T-cell (primary cell): ENCODE measurements at places on chromosomes 11 and 22. TPM values are rescaled to one million over a fixed set of nuclear protein-coding genes. Genes with fewer than 3 reads are reported as not detected.

DNA sequence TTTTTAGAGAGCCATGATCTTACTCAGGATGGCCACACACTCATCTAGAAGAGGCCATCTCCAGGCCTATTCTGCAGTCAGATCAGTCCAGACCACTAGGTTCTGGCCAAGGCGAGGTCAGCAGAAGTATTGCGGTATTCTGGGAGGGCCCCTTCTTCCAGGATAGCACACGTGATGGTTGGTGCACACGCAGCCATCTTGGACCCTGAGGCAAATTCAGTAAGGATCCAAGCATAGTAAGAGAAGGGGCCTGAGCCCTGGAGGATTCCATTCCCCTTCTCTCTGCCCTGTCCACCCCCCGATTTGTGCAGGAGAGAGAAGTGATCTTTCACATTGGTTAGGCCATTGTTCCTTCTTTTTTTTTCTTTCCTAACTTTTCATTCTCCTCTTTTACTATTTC lies 957.9 kb downstream of the BRD1 start:
- no peak for DNase-seq

Gene PRR33
- 0.12 TPM for total RNA-seq

- DNase-seq, result no peak
These were observed 117.8 kb downstream of the APOL5 start for GRCh38 chr22:35835267-35835997.

DNA sequence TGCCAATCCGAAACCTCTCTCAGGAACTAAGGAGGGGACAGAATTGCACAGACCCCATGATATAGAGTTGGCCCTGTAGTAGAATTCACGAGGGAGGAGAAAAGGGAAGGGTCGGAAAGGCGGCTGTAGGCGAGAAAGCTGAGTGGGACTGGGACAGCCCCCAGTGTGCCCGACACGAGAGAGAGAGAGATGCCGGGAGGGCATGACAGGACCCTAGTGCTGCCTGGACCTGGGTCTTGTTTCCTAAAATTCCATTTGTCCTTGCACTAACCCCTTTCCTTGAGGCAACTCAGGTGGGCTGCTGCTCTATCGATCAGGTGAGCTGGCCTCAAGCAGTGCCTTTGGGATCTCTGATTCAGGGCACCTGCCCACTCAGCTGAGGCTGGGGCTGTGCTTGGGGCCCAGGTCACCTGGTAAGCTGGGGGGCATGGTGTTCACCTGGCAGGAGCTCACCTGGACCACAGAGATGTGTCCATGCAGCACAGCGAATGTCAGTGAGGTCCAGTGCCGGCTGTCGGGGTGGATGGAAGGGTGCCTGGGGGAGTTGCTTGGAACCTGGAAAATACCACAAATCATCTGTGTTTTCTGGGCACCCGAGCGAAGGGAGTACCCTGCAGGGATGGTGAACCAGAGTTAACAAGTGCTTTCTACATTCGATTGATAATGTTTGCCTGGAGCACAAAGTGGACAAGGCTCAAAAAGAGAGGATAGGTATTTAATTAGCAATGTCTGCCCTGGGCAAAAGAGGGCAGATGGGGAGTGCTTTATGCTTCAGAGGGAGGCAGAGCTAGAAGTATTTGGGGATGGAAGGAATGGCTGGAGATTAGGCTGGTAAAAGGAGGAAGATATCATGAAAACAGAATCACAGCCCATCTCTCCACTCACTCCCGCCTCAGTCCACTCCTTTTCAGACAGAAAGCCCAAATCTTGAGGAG lies 61.6 kb downstream of the NAT10 start:
- no peak for DNase-seq

GRCh38 chr11:113677685-113678084 lies 28.4 kb downstream of the TMPRSS5 start:
- no peak for DNase-seq

DNA sequence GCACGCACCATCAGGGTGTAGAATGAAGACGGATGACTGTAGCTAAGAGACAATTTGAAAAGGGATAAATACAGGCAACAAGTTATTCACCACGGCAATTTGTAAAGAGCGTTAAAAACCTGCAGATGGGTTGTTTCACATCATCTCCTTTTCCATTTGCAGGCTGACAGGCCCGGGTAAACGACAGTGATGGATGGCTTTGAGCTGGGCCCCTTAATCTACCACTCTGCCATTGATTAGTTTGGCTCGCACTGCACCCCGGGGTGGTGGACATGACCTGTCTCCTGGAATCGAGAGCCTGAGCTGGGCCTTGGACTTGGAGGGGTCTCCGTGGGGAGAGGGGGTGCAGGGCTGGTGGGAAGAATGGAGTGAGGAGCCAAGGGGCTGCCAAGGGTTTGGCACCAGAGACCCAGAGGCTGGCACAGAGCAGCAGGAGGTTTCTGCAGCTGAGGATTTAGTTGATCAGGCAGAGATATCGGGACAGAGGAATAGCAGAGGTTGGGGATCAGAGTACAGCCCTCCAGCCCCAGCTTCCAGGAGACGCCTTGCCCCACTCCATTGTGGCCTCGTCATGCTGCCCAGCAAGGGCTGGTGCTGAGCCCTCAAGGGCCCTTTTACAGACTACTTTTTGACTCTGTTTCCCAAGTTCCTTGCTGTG lies 110.6 kb upstream of the NECTIN1 start:
- DNase-seq, result no peak

Gene DEUP1
- total RNA-seq, result not detected

DNA sequence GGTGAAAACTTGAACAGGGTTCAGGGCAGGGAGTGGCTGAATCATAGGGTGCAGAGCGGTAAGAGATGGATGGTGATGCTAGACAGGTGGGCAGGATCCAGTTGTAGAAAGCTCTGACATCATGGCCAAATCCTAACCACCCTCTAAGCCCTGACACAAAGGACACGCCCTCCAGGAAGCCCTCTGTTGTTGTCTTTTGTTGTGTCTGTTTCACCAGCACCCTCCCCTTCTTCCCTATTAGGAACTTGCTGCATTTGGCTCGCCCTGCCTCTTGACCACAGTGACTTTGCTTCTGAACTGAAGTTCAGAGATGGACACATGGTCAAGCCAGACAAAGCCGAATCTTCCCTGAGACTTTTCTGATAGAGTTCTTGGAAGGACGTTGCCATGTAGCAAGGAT lies 14.2 kb upstream of the APOL6 start:
- DNase-seq, result no peak

GRCh38 chr11:1224491-1225385 lies 1.9 kb downstream of the MUC5B start:
- DNase-seq, result no peak

Gene RIC3
- total RNA-seq, result 47.5 TPM

DNA sequence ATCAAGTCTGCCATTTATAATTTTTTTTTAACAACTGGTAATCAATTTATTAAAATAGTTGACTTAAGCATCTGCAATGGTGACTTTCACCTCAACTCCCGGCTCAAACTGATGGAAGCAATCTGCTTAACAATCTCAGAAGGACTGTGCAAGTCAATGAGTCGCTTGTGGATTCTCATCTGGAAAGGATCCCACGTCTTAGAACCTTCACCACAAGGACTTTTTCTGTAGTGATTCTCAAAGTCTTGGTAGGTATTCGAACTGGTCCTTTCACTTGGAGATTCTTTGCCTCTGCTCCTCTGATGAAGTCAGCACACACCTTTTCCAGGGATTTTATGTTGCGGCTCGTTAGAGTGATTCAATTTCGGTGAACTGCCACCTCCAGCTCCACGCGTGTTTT lies 7.3 kb downstream of the RSF1 start:
- no peak for DNase-seq

Gene VPREB1
- total RNA-seq, result not detected

Gene PKP3
- total RNA-seq, result 0.44 TPM

DNA sequence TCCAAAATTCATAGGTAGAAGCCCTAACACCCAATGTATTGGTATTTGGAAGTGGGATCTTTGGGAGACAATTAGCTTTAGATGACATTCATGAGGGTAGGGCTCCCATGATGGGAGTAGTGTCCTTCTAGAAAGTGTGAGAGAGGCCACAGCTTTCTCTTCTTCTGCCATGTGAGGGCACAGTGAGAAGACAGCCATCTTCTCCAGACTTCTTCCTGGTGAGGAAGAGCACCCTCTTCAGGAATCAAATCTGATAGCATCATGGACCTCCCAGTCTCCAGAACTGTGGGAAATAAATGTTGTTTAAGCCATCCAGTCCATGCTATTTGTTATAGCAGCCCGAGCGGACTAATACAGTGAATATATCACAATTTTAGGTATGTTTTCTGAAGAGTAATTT lies 96.9 kb downstream of the CNTN5 start:
- DNase-seq, result no peak

- no peak for DNase-seq
These were observed 90.3 kb downstream of the BLID start for GRCh38 chr11:122025757-122026156.

Gene SHISAL1
- total RNA-seq, result not detected

Gene RTCB
- total RNA-seq, result 43.8 TPM

Gene PARVG
- total RNA-seq, result 236 TPM

GRCh38 chr11:94449437-94449836 lies 44.2 kb downstream of the MRE11 start:
- no peak for DNase-seq

DNA sequence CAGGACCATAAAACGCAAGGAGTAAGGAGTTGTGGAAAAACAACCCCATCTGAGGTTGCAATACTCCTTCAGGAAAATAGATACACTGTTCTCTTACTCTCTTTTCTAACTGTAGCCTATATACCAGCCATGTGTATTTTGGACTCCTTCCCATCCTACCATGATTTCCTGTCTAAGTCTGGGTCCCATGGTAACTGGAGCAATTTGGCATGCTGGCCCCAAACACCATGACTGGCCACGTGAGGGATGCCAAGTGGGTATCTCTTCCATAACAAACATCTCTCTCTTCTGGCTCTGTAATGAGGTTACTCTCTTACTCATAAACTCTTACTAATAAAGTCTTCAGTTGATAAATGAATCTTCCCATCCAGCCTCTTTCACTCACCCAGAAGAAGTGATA lies 26.5 kb downstream of the ABTB2 start:
- DNase-seq, result no peak

DNA sequence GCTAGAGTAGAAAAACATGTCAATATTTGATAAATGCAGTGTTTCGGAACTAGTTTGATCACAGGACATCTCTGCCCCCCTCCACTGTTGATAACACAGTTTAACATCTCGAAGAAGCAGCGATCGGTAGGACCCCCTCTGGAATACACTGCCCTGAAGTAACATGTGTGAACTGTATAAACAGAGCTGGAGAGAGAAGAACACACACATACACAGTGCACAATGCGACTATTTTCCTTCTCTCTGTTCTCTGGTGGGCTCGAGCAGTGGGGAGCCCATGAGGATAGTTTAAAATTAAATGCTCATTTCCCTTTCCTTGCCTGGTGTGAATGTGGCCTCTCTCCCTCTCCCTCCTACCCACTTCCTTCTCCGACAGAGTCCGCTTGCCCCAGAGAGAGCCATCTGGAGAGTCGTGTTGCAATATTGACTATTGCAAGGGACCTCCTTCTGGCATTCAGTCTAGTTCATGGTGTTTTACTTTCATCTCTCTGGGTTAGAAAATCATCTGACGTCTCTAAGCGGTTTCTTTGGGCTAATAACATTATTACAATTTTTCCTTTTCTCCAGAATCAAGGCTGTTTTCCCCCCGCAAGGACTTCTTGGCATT lies 51.6 kb upstream of the BARX2 start:
- DNase-seq, result no peak

DNA sequence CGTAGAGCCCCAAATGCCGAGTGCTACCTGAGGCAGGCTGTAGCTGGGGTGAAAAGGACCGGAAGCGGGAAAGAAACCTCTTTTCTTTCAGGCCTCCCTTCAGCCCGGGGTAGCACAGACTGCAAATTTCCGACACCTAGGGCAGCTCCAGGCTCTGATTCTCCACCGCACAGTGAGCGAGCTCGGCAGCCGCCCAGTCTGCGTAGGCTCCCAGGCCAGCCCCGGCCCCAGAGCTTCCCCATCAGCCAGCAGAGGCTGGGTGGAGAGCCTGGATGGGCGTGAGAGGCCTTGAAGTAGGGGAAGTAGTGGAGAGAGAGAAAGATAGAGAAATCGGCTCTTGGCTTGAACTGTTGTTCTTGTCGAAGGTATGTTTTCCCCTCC lies 9.3 kb upstream of the PAX6 start:
- DNase-seq, result no peak

Gene LTO1
- 57.4 TPM for total RNA-seq

DNA sequence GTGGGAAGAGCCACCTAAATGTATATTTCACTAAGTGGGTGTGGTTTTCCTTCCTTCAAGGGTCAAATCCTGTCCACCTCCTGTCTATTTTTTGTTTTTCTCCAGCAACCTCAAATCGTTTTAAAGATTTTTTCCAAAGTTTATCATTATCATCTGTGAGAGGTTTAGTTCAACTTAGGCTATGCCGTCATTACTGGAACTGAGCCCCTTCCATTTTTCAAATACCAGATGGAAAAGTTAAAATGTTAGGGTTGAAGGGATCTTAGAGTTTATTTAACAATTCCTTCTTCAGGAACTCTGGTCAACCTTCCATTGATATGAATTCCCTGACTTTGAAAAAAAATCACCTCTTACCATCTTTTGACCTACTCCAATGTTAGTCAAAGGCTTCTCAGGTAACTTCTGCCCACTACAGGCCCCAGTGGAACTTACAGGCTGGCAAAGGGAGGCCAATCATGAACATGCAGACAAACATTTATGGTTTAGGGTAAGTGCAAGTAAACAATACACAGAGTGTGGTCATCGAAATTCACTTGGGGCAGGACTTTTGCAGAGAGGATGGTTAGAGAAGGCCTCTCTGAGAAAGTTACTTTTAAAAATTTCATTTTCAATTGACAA lies 45.2 kb downstream of the SYN3 start:
- DNase-seq, result no peak

DNA sequence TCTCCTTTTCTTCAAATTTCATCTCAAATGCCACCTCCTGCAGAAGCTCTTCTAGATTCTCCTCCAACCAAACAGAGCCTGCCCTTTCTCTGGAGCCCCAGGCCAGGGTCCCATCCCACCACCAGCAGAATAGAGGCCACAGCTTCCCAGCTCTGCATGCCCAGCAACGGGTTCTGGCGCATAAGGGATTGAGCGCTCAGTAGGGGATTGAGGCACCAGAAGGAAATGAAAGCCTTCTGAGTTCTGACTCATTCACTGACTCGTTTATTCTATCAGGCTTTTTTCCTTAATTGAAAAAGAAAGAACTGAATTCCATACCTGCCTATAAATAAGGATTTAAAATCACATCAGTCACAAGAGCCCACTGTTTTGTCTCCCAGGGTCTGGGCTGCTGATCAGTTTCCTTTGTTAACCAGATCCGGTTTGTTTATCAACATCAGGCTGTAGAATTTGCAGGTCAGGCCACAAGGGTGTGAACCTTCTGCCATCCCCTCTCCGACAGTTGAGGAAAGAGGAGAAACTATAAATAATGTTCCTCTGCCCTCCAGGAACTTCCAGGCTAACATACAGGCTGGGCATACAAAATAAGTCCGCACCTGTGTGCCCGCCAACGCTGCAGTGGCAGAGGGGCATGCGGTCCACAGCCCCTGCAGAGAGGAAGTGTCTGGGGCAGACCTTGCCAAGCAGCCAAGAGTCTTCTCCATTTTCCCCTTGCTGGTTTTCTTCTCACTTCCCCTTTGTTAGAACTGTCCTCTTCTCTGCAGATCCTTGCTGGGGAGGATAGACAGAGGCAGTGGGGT lies 63.5 kb upstream of the PRDM11 start:
- no peak for DNase-seq

- DNase-seq, result no peak
These were observed 89.8 kb upstream of the ZC3H12C start for GRCh38 chr11:110003426-110003825.
